ENCODE measurements at places on chromosomes 2 and 18.

DNA sequence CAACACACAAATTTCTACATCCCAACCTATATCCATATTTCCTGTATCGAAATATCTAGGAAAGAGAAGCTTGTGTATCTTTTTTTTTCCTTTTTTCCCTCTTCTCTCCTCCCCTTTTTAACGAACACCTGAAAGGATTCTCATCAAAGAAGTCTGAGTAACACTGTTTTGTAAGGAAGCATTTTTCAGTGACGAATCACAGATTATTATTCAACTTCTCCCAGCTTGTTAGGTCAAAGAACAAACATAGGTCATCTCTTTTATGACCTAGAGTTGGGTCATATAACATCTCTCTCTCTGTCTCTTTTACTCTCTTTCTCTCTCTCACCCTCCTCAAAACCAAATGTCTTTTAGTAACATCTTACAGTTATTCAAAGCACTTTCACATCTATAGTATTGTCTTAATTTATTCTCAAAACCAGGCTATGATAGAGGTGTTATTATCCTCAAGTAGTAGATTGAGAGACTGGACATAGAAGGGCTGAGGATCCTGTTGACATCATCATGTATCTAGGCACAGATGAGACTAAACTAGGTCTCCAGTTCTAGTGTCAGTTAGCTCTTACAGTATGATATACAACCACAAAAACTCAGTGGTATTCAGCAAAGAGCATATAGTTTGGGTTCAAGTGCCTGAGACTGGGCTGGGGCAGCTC is 80.1 kb upstream of the SPOPL start:
- DNase-seq: no peak

DNA sequence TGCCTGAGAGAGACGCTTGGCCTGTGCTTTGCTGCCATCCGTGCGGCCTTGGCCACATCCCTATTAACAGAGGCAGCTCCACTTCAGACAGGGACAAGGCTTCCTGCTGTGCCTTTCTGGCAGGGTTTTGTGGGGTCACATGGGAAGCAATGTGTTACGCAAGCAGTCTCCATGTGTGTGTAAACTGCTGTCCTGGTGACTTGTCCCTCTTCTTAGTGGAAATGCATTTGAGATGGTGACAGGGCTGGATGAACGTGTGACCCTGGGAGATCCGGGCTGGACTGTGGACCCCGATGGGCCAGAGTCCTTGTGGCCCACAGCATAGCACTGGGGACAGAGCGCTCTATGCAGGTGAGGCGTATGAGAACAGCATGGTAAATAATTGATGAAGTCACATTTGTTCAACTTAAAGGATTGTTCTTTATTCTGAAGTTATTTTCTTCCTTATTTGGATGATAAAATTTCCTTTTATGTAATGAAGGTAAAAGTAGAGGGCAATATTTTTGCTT is 23.2 kb downstream of the ASB1 start:
- DNase-seq: no peak

DNA sequence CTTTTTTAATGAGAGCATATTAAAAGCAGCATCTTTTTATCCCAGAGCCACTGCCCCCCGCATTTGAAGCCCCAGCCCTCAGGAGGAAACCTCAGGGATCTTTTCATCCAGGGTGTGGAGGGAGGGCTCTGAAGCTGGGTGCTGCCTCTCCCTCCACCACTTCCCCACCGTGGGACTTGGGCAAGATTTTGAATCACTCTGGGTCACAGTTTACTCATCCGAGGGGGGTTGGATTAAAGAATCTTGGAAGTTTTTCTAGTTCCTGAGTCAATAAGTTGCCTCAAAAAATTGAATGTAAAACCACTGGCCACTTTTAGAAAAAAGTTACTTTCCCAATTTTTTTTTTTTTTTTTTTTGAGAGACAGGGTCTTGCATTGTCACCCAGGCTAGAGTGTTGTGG is 62.0 kb upstream of the ANKRD44 start:
- no peak for DNase-seq

DNA sequence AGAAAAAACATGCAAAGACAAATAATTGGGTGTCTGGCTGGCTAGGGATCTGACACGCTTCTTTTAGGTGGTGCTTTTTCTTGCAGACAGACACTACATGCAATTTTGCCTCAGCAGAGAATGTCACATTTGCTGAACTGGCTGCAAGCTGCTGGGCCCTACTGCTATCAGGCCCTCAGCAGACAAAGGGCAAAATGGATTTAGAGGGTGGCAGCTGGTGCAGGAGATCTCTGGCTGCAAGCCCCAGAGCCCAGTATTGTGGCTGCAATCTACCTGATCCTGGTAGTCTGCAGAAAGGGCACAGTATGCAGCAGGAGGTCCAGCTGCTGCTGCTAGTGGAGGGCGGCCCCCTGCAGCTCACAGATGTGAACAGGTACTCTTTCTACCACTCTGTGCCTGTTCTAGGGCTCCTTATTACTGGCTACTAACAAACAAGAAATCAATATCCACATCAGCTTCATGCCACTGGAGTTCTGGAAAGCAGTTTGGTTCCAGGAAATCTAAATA is 796.7 kb upstream of the CELF4 start:
- DNase-seq: no peak
